Pulmonary artery endothelial cell (primary cell): ENCODE measurements at places on chromosomes 4 and X. TPM values are rescaled to one million over a fixed set of nuclear protein-coding genes. Genes with fewer than 3 reads are reported as not detected.
A peak's percentile ranks its signal among the peaks of the same experiment; 100 is the strongest.

The NXT2 gene
- 6.4 and 6.5 TPM in 2 replicates for total RNA-seq

The FMR1 gene
- 27.4 and 32.2 TPM in 2 replicates for total RNA-seq

The RNF150 gene
- total RNA-seq, result 0.07 and 0.11 TPM in 2 replicates

The UGT2B7 gene
- 0.07 TPM in 1 of 2 replicates, not detected in the other for total RNA-seq

The SLITRK2 gene
- not detected in 2 replicates for total RNA-seq

The DGAT2L6 gene
- not detected in 2 replicates for total RNA-seq

DNA sequence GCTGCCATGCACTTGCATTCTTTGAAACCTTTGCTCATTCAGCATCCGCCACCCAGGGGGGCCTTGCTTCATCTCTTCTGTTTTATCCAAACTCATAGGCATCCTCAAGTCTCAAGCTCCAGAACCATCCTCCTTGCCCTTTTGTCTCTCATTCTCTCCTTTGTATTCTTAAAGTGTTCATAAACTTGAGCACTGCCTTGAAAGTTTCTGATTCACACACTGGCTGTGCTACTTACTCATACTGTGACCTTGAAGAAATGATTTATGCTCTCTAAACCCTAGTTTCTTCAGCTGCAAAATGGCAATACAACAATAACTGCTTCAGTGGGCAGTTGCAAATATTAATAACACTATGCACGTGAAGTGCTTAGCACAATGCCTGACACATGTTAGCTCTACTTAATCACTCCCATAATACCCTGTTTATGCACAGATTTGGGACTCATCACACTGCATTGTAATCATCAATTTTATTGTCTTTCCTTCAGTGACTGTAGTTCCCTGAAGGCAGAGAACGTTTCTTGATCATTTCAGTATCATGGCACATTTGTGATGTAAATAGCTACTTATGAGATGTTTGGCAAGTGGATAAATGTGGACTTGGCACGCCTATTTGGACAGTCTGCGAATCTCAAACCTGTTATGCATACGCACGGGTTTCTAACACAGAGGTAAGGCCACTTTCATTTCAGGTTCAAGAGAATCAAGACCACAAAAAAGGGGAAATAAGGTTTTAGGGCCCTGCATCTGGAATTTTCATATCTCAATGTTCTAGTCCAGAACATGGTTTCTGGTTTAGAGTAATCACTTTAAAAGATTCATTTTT lies 291.0 kb downstream of the LDB2 start:
- DNase-seq, result no peak

DNA sequence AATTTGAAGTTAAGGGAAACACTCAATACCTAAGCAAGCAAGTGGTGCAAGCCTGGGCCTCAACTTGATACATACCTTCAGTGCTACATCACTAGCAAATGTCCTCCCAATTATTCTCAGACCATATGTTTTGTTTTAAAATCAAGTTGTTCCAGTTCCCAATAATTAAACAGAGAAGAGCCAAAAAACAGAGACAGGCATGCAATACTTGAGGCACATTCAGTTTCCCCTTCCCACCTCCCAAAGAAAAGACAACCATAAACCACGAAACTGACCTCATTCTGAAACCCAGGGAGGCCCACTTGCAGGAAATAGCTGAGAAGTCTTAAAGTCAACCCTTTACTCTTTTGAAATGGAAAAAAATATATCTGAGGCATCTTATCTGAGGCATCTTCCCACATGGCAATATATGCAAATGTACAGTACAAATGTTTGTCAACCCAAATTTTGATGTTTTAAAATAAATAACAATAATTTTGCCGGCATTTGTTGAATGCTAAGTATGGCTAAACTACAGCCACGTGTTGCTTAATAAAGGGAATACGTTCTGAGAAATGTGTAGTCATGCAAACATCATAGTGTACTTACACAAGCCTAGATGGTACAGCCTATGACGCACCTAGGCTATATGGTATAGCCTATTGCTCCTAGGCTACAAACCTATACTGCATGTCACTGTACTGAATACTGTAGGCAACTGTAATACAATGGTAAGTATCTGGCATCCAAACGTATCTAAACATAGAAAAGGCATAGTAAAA lies 147.5 kb downstream of the TSPAN5 start:
- no peak for DNase-seq

DNA sequence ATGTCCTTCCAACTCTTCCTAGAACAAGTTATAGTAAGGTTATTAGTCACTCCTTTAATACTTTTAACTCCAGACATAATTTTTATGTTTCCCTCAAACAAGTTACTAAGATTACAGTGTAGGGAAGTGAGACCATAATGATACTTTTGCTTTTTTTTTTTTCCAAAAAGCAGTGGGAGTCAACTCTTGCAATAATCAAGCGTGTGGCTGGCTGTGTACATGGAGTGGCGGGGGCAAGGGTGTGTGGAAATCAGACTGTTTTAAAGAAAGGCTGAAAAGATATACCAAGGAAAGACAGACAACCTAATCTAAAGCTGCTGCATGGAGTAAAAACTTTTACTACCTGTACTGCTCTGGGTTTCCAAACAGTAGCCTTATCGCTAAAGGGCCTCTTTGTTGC lies 4.1 kb downstream of the NOA1 start:
- DNase-seq, result no peak

DNA sequence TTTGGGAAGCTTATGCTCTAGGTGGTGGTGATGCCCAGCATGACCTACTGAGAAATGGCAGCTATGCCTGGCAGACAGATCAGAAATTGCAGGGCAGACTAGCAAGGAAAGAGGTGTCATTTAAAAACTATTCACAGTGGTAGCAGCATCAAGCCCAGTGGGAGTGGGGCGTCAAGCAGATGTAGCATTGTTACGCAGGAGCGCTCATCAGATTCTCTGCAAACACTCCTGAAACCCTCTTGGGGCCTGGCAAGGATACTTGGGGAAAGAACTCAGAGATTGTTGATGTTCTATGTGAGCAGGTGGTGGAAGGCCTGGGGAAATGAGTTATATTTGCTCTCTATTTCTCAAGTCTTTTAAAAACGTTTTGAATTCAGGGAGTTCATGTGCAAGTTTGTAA lies 437.6 kb downstream of the RAPGEF2 start:
- no peak for DNase-seq

DNA sequence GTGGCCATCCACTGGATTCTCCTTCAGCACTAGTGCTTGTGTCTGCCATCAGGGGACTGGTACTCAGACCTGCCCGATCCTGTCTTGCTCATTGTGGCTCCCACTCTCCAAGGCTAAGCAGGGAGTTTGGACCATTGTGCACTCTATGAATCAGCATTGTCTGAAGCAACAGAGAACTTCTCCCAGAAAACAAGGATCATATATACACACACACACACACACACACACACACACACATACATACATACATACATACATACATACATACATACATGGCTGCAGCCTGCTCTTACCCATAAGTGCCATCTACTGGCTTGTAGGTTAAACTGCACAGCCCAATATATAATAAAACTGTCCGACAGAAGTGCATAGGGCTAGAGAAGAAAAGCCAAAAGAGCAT lies 345.3 kb upstream of the LCORL start:
- peak; percentile 15 for DNase-seq

- no peak for DNase-seq
Measured at GRCh38 chr4:44016570-44017421, 431.8 kb downstream of the KCTD8 start.

- DNase-seq, result no peak
Measured at GRCh38 chr4:972651-973424, 531 bp downstream of the DGKQ start.

GRCh38 chrX:132618810-132619209 lies 130.0 kb upstream of the MBNL3 start:
- DNase-seq, result no peak

DNA sequence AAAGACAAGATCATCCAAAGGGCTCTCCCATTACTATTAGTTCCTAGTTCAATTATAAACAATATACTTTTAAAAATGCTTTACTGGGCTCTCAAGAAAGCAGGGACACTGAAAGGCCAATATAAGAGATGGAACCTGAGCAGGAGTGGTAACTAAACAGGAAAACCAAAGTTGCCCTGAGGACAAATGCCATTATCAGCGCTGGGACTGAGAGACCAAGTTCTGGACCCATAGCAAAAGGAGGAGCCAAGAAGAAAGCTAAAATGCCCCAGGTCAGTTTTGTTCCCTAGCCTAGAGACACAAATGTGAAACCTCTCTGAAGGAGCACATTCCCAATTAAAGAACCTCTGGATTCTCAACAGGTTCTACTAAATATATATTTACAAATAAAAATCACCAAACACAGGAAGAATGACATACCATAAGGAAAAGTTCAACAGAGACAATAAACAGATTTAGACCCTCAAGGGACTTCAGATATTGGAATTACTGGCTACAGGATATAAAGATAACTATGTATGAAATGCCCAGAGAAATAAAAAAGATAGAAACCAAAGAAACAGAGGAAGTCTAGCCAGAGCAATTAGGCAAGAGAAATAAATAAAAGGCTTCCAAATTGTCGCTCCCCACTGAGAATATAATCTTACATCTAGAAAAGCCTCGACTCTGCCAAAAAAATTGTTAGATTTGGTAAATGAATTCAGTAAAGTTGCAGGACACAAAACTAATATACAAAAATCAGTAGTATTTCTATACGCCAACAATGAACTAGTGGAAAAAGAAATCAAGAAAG lies 67.1 kb downstream of the KLHL8 start:
- no peak for DNase-seq

GRCh38 chr4:139647184-139647583 lies 18.4 kb upstream of the MGST2 start:
- DNase-seq, result no peak

DNA sequence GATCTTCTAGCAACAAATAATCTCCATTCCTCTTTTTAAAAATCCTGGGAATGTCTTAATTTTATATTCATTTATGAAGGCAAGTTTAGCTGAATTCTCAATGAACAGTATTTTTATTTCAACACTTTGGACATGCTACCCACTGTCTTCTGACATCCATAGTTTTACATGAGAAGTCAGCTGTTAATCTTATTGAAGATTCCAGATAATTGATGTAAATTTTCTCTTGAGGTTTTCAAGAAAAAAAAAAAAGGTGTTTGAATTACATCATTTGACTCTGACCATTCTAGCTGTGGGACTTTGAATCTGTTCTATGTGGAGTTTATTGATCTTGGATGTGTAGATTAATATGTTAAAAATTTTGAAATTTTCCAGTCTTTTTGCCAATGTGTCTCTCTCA lies 28.0 kb downstream of the PDHA2 start:
- DNase-seq, result no peak

GRCh38 chr4:178387756-178388155 lies 945.5 kb upstream of the AGA start:
- no peak for DNase-seq

DNA sequence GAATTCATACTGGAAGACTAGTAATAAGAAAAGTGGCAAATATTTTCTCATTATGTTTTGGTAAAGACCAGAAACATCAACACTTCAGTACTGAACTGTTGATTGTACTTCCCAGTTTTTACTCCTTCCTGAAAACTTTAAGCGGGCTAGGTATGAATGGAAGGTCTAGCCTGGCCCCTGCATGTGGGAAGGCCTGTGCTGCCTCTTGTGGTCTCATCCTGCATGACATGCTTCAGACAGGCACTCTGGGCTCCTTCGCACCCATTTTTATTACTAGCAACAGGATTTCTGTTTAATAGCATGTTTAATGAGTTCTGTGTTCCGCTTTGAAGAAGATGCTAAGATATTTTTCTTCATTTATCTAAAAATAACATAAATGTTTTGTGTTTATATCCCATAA lies 279.1 kb downstream of the ANK2 start:
- no peak for DNase-seq

GRCh38 chr4:146338512-146338911 lies 124.2 kb downstream of the REELD1 start:
- no peak for DNase-seq

DNA sequence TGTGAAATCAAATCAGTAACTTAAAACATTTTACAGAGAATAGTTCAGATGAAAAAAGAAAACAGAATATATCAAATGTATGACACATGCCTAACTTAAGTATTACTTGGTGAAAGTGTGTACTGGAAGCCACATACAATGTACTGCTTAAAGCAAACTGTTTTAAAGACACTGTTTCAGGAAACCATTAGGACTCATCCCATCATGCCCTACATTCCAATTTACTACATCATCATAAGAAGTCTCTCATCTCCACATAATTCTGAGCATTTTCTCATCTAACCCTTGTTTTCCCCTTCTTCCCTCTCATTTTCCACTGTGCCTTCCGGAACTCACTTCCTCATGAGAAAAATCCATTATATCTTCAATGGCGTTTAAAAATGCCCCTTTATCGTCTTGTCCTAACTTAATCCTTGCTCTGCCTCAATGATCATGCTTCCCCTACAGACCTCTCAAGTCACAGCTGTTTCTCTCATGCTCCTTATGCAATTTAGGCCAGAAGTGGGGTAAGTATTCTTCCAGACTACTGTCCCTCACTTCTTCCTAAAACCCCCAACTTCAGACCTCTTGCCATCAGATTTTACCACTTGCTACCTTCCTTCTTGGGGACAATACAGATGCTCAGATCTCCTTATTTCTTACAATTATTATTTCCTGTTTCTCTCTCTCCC lies 26.8 kb upstream of the FGF5 start:
- DNase-seq, result no peak

GRCh38 chr4:149531861-149532260 lies 283.8 kb downstream of the IQCM start:
- DNase-seq, result no peak

GRCh38 chr4:79413032-79413885 lies 5.2 kb upstream of the GK2 start:
- DNase-seq, result no peak

DNA sequence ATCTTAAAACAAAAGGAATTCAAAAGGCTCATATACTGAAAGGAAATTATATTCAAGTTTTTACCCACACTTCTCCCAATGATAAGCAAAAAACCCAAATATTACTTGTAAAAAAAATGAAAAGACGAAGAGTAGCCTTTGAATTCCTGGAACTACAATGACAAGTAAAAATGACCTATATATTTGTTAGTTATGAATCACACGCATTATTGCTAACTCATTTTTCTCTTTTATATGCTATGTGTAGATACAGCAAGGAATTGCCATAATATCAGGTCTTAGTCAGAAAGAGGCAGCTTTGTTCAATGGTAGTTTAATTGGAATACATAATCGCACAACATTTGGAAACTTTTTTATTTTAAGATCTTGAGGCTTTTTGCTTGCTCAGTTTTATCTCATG lies 22.7 kb upstream of the ASB5 start:
- no peak for DNase-seq

- no peak for DNase-seq
Measured at GRCh38 chr4:7209699-7210098, 17.4 kb downstream of the SORCS2 start.

GRCh38 chr4:151169223-151169622 lies 69.8 kb downstream of the RPS3A start:
- no peak for DNase-seq

DNA sequence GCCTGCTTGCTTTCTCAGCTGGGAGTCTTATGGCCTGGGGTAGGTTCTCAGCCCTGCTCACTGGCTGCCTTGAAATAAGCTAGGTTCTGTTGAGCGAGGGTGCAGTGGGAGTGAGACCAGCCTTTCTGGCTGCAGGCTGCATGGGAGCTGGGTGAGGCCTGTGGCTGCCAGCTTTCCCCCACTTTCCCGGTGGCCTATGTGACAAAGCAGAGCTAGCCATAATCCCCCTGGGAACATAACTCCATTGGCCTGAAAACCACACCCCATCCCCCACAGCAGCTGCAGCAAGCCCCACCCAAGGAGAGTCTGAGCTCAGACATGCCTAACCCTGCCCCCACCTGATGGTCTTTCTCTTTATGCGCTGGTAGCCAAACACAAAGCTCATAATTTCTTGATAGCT lies 118.9 kb downstream of the KLHL4 start:
- no peak for DNase-seq
